ENCODE measurements at places on chromosomes 1 and 21.

GRCh38 chr1:5385096-5385799, 607.0 kb downstream of the NPHP4 start:
- no peak for DNase-seq

- DNase-seq: no peak
Observed at GRCh38 chr1:40818264-40818961, 34.8 kb downstream of the KCNQ4 start.

- DNase-seq: no peak
Observed at GRCh38 chr21:44897326-44898010, 23.2 kb downstream of the ITGB2 start.

DNA sequence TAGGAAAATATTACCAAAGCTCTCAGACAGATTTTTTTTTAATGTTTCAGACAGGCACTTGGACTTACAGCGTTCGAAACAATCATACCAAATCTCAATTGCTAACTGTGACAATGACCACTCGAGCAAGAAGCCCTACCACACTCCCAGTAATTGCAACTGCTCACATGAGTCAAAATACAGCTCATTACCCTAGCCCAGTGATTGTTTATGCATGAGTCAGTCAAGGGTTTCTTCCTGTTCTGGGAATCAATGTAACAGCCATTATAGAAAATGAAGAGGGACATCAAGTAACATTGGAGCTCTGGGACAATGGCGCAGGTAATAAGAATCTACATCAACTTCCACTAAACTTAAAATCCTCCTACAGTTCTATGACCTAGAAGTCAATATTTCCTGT, 56.1 kb upstream of the SH3GLB1 start:
- DNase-seq: no peak

DNA sequence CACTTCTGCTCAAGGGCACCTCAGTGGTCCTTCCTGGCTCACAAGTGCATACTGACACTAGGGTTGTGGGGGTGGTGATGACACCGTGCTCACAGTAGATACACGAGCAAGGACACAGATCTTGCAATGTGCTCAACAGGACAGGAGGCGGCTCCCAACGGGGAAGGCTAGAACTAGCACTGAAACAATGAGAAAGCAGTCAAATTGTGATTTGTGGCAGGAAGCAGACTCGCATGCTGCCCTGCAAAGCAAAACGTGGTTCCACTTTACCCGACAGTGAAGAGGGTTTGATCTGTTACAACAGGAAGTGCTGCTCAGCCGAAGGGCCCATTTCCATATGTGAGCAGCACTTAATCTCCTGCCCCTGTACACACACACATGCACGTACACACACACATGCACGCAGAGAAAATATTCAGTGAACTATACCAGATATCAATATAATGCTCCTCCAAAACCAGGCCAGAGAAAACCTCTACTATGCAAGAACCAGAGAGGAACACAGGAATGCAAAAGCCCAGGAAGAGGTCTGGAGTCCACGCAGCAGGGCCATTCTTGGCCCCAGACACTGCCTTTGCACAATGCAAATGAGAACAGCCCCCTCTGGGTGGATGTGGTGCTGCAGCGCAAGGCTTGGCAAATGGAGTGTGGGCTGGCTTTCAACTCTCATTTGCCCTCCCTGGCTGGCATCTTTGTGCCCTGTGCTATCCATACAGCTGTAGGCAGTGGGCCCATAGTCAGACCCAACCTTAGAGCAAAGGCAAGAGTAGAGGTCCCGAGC, 47.1 kb downstream of the KANK4 start:
- peak; percentile 55 for DNase-seq

Measured in NCI-H524 treated with DMSO at 0.1 percent for 48 hours (cell line).